ENCODE measurements at places on chromosomes 2 and 18.

- no peak for DNase-seq
These were observed 324.5 kb upstream of the EPHA4 start for GRCh38 chr2:221896505-221897151.

GRCh38 chr2:7108792-7109532 lies 191.8 kb downstream of the RNF144A start:
- no peak for DNase-seq

DNA sequence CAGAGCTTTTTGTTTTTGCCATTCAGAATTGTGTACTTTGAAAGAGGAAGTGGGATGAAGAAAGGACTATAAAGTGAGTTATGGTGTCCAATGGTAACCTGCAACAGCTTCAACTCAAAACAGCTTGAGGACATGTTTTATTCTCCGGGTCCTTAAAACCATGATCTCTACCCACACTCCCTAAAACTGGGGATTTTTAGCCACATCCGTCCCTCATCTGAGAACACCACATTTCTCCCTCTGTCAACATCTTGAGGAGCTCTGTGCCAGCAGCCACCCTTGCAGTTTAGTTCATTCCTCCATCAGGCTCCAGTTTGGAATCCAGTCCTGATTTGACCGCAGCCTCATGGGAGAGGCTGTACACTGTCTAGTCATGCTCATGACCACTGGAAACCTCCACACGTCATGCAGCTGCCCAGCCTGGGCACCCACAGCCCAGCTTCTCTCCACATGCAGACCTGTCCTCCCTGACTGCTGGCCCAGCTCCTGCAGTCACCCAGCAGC lies 62.6 kb downstream of the C18orf63 start:
- no peak for DNase-seq

DNA sequence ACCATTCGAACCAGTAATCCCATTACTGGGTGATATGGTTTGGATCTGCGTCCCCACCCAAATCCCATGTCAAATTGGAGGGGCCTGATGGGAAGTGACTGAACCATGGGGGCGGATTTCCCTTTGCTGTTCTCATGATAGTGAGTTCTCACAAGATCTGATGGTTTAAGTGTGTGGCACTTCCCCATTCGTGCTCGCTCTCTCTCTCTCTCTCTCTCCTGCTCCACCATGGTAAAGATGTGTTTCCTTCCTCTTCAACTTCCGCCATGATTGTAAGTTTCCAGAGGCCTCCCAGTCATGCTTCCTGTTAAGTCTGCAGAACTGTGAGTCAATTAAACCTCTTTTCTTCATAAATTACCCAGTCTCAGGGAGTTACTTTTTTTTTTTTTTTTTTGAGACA lies 62.6 kb downstream of the NBAS start:
- DNase-seq: no peak

DNA sequence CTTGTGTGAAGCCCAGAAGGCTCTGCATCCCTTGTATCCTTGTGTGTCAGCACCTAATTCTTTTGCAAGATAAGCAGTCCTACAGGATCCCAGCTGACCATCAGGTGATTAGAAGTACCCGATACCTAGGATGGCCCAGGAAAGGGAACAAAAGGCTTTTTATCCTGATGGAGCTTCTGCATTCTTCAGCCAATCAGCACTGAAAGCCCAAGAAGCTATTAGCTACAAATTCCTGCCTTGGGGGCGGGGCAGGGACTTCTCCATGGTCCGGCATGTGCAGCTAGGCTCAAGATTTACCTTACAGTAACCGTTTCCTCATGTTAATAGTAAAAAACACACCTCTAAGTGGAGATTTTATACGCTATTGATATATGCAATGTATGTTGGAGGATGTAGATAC lies 264.6 kb upstream of the THUMPD2 start:
- no peak for DNase-seq

DNA sequence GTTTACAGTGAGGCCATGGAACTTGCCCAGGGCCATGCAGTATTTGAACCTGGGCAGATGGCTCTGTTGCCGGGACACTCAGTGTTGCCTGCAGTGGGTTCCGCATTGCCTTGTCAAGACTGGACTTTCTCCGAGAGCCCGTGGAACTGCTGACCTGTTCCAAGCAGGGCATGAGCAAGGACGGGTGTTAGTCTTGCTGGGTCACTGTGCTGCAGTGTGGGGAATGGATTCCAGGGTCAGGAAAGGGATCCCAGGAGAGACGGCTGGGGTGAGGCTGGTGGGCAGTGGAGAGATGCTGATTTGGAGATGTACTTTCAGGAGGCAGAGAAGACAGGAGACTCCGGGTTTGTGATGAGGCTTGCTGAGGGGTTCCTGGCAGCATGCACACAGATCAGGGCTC lies 348.7 kb upstream of the HS6ST1 start:
- DNase-seq: no peak

Measured in DMS79 (cell line).